ENCODE measurements at places on chromosomes 5 and 9. TPM values are rescaled to one million over a fixed set of nuclear protein-coding genes. Genes with fewer than 3 reads are reported as not detected.
A peak's percentile ranks its signal among the peaks of the same experiment; 100 is the strongest.

- DNase-seq = no peak
These were observed 863.8 kb downstream of the TLE4 start for GRCh38 chr9:80435591-80435990.

Gene NFIB
- total RNA-seq = 12.5 TPM

- DNase-seq = no peak
These were observed 63.6 kb downstream of the RNF180 start for GRCh38 chr5:64229163-64229774.

DNA sequence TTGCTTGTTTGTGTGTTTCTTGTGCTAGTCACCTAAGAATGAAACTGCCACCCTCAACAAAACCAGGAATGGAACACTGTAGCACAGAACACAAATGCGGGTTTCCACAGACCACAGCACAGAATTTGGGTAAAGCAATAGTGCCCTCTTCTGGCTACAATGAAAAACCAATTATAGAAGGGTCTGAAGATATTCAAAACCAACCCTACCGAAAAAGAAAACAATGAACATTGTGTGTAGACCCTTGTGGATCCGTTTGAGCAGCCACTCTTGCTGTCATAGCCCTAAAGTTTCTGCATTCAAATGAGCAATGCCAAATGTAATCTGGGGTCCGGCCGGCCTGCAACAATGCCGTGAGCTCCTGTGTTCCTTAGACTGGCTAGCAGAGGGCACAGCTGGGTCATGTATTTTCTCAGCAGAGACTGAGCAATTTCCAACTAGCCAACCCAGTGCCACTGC lies 8.3 kb upstream of the ENC1 start:
- no peak for DNase-seq

DNA sequence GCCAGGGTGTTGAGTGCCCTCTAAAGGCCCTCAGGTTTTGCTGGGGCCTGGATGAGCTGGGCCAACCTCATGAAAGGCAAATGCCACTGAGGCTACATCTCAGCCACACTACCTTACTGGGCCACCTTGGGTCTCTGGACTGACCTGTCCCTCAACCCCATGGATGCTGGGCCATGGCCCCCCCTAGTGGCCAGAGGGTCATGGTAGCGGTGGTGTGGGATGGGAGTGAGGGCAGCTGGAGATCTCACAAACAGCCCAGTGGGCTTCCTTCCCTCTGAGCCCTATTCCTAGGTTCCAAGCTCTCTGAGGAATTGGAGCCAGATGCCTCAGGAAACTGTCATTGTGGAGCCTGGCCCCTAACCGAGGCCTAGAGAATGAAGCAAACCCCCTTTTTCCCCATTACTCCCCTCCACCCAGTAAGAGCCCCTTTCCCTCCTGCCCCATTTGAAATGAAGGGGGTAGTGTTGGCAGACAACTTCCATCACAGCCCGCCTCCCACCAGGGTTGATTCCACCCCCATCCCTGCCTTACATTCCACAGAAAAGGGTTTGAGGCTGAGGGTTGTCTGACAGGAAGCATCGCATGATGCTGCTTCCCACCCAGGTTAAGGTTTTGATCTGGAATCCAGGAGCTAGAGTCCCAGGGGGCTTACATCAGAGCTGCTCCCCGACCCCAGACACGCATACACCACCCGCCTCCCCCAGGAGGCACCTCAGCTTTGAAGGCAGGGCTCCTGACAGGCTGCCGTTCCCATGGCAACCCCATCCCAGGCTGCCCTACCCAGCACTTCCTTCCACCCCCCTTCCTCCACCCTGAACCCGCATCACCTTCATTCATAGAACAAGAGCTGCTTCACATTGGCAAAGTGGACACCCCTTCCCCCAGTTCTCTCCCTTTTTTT lies 63.9 kb downstream of the PCDH1 start:
- DNase-seq = peak; percentile 90

DNA sequence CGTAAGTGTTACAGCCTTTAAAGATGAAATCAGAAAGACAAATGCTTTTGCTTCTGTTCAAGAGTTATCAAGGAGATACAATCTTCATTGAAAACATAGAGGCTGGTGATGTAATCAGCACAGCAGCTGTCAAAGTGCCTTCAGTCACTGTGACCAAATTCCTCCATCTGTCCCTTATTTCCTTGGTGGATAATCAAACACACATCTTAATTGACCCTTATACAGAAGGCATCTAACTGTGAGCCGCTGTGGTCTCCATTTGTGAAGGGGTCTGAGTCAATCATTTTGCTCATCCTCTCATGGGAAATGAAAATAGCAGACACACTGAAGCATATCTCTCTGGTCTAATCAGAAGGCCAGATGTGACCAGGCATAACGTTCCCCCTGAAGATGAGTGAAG lies 130.1 kb upstream of the TLR4 start:
- DNase-seq = no peak

- no peak for DNase-seq
These were observed 662.1 kb upstream of the FTMT start for GRCh38 chr5:121189342-121190305.

GRCh38 chr5:44358421-44358820 lies 30.8 kb downstream of the FGF10 start:
- DNase-seq = no peak

DNA sequence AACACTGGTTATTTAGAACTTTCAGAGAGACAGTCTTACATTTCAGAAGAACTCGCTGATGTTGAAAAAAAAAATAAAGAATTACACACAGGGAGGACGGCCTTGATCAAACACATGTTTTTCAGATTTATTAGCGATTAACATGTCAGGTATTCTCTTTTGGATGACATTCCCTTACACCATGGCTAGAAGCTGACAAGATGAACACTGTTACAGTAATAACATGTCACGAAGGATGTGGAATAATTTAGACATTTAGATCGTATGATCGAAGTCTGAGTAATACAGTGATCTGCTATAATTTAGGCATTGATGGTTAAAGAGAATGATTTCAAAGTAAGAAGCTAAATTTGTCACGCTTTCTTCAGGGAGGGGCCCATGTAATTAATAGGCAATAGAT lies 24.6 kb upstream of the FBXL7 start:
- DNase-seq = no peak

GRCh38 chr5:163645421-163646416 lies 140.3 kb downstream of the MAT2B start:
- no peak for DNase-seq

Gene FCN2
- total RNA-seq = not detected

Gene WWC1
- 29.1 TPM for total RNA-seq

Gene FAM240B
- total RNA-seq = not detected

Gene CA9
- total RNA-seq = 2.1 TPM

DNA sequence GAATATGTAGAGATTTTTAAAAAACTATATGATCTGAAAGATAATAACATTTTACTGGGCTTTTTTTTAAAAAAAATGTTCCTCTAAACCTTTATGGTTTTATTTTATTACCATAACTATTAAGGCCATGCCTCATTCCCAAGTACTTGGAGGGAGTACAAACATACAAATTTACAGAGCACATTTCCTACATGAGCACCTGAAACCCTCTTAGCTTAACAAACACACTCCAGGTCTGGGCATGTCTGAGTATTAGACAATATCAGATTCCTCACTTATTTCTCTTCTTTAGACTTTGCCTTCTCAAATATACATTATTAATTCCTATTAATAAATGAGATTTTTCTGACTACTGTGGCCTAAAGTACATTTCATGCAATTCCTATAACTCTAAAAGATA lies 319.2 kb downstream of the SLCO4C1 start:
- DNase-seq = no peak

DNA sequence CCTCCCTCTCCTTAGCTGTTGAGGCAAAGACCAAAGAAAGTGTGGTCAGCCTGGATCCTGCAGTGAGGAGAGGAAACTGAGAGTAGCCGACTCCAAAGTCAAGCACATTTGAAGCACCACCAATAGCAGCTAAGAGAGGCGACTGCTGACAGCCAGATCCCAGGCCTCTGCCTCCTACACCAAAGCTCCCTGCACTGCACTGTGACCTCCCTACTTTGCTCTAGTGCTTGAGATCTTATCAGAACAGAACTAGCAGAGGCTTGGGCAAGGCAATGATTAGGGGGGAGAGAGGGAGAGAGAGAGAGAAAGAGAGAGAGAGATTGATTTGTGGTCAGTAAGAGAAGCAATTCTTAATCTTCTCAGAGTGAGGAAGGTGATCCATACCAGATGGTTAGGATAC lies 216.3 kb downstream of the CDK5RAP2 start:
- DNase-seq = no peak

GRCh38 chr9:123614306-123615263 lies 258.6 kb downstream of the CRB2 start:
- DNase-seq = no peak

Gene MUSK
- total RNA-seq = not detected

- DNase-seq = no peak
These were observed 41.1 kb downstream of the NFX1 start for GRCh38 chr9:33331377-33331891.

DNA sequence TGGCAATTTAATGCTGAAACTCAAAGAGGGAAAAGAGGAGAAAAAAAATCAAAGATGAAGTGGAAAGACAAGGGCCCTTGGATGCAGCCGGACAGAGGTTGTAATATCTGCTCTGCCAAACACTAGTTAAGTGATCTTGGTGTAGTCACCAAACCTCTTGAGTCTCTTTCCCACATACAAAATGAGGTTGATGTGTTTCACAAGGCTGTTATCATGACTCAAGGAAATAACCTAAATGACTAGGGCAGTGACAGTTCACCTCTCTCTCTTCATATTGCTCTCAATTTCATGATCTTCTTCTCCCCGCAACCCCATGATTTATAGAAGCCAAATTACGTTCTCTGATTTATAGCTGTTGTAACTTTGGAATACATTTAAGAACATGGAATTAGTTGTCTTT lies 44.9 kb downstream of the PIK3R1 start:
- no peak for DNase-seq

DNA sequence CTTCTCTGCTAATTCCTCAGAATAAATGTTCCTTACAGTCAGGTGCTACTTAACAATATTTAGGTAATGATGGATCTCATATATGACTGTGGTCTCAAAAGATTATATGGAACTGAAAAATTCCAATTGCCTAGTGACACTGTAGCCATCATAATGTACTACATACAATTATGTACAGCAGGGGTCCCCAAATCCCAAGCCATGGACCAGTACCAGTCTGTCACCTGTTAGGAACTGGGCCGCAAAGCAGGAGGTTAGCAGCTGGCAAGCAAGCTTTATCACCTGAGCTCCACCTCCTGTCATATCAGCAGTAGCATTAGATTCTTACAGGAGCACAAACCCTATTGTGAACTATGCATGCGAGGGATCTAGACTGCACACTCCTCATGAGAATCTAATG lies 69.6 kb downstream of the NR2F1-AS1 start:
- no peak for DNase-seq

DNA sequence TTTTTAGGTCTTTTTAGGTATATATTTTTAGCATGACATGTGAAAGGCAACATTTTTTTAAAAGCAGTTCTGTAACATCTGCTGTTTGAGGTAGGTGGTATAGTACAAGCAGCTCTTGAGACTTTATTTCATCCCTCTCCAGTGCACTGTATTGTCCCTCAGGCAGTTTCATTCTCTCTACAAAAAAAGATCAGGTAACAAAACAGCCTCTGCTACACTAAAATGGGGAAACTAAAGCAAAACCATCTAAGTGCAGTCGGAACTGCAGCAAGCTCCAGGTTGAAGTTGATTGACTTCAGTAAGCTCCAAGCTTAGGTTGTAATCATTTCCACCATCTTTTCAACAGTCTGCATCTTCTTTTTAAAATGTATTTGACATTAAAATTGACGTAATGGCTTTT lies 195.6 kb downstream of the DEPDC1B start:
- no peak for DNase-seq

Gene FLT4
- 12.4 TPM for total RNA-seq

Gene MARCHF11
- total RNA-seq = 3.1 TPM

Gene ZNF618
- total RNA-seq = 22.0 TPM

Gene PKD2L2
- 0.21 TPM for total RNA-seq

GRCh38 chr9:35313916-35314315 lies 152.1 kb downstream of the UNC13B start:
- DNase-seq = no peak

DNA sequence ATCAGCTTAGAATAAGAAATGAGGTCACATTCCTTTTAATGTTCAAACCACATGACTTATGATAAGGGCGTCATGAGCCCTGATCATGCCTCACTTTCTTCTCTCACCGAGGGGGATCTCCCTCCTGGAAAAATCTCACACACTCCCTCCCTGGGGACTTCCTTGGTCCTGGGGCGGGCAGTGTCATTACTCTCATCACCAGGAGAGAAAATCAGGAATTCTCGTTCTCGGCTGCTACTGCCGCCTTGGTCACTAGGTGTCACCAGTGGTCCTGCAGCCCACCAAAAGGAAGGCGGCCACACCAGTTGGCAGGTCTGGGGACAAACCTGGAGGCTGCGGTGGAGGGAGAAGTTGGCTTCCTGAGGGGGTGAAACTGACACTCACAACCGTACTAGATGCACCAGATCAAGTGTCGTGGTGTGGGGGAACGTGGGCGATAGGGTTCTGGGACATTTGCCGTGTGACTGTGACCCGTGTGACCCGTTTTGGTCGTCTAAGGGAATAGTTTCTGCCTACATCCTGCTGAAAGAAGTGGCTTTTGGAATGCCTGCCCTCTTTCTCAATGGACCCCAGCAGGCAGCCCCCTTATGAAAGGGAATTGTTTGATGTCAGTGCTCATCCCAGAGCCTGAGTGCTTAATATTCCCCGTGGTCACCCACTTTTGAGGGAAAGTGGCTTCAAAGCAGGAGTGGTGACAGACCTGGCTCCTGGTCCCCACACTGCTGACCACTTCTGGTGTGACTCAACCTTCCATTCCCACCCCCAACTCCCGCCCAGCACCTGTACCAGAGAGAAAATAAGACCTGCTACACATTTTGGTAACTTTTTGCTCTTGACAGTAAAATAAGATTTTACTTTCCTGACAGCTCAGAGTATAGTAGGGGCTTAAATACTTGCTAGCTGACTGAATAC lies 63.2 kb downstream of the ACER2 start:
- peak; percentile 80 for DNase-seq
